Stimulated activated CD4-positive, alpha-beta T cell treated with anti-CD3 and anti-CD28 coated beads, Interleukin-15, amount 100 ng/mL, for 24 hours (primary cell): ENCODE measurements at places on chromosomes 5 and 9.

DNA sequence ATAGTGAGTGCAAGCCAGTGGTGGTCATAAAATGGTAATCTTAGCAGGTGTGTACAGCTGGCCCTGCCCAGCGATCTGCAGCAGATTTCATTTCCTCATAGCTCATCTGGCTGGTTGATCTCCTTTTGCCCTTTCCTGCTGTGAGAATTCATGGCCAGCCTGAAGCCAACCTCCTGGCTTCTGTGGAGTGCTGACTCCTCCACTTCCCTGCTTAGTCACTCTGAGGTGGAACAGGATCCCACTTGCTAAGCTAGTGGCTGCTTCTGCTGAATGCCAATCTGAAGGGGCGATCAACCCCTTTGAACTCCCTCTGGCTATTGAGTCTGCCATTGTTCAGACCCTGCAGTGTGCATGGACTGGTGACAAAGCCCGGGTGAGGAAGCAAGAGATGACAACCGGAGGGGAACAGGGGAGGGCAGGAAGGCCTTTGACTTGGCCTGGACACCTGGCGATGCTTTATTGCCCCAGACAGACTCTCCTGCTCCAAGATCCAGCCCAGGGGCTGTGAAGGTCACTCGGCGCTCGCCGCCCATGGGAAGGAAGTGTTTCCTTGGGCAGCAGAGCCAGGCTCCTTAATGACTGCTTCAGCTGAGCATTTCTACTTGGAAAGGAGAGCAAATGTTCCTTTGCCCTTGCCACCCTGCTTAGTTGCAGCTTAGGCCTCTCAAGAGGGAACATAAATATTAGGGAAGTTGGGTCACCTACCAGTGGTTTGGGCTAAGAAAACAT lies 341.1 kb downstream of the ZSWIM6 start:
- DNase-seq = no peak

GRCh38 chr5:115842089-115842935 lies 577 bp downstream of the AP3S1 start:
- no peak for DNase-seq

DNA sequence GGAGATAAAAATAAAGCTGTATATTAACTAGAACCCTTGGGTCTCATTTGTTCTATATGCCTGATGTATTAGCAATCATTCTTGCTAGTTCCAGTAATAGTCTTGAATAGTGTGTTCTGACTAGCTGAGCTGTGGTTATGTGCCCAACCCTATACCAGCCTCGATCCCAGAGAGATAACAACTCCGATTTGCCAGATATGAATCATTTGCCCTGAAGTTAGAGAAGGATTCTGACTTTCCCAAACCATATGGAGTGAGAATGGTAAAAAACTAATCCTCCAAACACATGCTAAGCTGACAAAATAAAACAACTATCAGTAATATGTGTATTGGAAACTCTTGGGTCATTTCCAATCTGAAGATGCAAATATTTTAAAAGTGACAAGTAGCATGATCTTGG lies 64.8 kb downstream of the ALDH1A1 start:
- no peak for DNase-seq

- DNase-seq = no peak
Observed at GRCh38 chr5:80653502-80653901, 950 bp upstream of the MSH3 start.

DNA sequence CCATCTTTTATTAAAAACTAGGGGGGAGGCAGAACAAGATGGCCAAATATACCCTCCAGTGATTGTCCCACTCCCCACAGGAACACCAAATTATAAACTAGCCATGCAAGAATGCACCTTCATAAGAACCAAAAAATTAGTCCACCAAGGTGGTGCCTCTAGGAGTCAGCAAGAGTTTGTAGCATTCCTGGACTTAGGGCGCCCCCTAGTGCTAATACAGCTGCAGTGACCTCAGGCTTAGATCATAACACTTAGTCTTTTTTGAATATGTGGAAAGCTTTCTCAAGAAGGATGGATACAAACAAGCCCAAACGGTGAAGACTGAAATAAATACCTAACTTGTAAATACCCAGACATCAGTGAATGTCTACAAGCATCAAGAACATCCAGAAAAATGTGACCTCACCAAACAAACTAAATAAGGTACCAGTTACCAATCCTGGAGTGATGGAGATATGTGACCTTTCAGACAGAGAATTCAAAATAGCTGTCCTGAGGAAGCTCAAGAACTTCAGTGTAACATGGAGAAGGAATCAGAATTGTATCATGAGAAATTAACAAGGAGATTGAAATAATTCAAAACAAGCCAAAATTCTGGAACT lies 19.3 kb downstream of the PPIP5K2 start:
- DNase-seq = peak; percentile 82

DNA sequence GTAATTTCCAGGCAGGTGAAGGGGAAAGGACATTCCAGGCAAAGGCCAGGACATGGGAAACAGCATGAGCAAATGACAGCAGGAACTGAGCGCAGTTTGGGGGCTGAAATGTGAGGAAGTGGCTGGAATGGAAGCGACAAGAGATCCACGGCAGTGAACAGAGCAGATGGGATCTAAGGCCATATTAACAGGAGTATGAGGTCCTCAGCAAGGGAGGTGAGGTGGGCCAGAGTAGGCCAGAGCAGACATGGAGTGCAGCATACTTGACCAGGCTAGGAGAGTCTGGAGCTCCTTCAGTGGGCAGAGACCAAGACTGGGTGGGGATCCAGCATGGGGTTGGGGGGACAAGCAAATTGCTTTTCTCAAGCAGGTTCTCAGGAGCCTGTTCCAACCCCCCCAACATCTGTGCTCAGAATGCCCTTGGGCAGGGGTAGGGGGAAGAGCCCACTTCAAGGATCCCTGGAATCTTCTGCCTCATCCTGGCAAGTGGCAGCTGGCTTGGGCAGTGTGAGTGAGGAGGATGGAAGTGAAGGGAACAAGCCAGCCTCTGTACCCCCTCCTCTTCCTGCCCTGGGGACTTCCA lies 34.5 kb downstream of the DAB2IP start:
- no peak for DNase-seq

GRCh38 chr9:128636024-128636390 lies 20.6 kb downstream of the DYNC2I2 start:
- DNase-seq = no peak

- no peak for DNase-seq
Observed at GRCh38 chr5:141867651-141868050, 10.6 kb downstream of the PCDH1 start.

DNA sequence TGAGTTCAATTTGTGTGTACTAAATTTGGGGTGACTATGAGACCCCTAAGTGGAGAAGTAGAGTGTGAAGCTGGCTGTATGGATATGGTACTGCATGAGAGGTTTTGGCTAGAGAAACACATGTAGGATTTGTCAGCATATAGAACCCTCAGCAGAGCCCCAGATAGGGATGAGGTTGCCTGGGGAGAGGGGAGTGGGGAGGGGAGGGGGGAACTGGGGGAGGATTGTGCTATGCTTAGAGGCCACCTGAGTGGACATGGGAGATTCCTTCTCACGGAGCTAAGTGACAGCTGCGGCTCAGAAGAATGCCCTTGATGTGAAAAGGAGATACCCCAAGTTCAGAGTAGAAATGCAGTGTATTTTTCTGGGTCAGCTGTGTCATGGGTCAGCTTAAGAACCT lies 11.2 kb downstream of the SLC22A5 start:
- DNase-seq = no peak

GRCh38 chr9:20618361-20618802 lies 3.9 kb downstream of the MLLT3 start:
- DNase-seq = no peak

DNA sequence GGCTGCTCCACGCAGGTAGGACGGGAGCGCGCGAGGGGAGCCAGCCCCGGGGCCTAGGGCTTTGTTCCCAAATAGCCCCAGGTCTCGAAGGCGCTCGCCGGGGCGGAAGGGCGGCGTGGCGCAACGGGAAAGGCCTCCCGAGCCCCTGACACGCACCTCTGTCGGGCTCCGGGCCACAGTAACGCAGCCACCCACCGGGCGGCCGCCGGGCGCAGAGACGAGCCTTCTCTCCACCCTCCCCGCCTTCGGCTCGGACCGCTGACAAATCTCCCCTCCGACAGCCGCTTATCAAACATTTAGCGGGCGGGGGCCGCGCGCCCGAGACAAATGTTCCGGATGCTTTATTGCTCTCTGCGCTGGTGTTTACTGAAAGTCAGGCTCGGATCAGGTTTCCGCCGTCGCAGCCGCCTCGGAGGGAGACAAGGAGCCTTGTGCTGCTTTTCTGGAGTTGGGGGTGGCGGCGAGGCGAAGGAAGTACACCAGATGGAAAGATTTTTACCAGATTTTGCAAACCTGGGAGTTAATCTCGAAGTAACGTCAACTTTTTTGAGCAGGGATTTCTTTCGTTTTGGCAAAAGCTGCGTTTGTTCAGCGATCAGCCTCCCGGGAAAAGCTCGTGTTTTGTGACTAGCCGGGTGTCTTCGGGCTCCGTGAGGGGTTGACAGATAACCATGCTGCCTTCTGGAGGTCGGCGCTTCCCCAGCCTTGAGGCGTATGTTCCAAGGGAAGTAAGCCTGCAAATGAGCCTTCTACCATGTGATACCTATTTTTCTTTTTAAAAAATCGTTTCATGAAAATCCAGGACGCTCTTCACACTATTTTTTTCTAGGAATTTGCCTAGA lies 950 bp downstream of the RGMB start:
- DNase-seq = peak; percentile 71

- DNase-seq = no peak
Observed at GRCh38 chr5:102815540-102816332, 60.6 kb downstream of the PAM start.

- DNase-seq = no peak
Observed at GRCh38 chr9:79776581-79776980, 204.8 kb downstream of the TLE4 start.

GRCh38 chr5:146878476-146879172 lies at the start of gene PPP2R2B:
PPP2R2B (minus strand) TSS chr5:146878757.
- DNase-seq = peak; percentile 55

DNA sequence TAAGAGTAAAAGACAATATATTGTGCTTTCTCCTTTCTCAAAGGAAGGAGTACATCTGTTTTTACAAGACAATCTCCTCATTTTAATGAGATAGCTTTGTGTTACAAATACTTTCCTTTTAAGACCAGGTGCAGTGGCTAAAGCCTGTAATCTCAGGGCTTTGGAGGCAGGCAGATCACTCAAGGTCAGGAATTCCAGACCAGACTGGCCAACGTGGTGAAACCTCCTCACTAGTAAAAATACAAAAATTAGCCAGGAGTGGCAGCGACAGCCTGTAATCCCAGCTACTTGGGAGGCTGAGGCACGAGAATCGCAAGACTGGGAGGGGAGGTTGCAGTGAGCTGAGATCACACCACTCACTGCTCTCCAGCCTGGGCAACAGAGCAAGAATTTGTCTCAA lies 11.8 kb downstream of the TMEM161B start:
- no peak for DNase-seq

GRCh38 chr9:106376689-106377088 lies 486.3 kb upstream of the ZNF462 start:
- no peak for DNase-seq

GRCh38 chr9:116899337-116900006 lies 212.4 kb downstream of the TRIM32 start:
- DNase-seq = no peak

- DNase-seq = no peak
Observed at GRCh38 chr5:68290260-68290674, 74.7 kb downstream of the PIK3R1 start.

DNA sequence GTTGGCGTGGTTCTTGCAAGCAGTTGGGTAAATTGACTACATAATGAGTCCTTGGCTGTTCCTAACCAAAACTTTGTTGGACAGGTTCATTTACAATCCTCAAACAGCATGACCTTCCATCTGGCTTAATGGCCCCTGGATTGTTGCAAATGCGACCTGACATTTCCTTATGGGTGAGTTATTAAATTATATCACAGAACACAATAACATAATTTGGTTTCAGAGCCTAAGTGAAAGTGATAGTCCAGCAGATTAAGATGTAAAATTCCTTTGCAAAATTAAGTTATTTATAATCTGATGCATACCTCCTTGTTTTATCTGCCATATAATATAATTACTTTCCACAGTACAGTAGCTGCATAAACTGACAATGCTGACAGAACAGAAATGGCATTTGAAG lies 224.4 kb downstream of the TUSC1 start:
- no peak for DNase-seq

DNA sequence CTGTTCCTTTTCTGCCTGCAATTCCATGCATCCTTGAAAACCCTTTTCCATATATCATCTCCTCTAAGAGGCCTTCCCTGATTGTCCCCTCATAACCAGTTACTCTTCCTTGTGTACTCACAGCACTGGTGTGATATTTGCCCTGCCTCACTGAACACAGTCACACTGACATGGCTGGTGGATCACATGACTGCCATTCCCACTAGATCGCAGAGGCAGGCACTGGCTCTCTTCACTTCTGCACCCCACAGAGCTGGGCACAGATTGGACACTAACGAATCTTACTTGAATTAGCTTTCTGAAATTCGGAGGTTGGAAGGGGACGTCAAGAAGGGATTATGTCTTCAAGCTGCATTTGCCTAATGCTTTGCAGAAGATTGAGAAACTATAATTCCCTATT lies 208.0 kb downstream of the PAPPA start:
- DNase-seq = no peak

DNA sequence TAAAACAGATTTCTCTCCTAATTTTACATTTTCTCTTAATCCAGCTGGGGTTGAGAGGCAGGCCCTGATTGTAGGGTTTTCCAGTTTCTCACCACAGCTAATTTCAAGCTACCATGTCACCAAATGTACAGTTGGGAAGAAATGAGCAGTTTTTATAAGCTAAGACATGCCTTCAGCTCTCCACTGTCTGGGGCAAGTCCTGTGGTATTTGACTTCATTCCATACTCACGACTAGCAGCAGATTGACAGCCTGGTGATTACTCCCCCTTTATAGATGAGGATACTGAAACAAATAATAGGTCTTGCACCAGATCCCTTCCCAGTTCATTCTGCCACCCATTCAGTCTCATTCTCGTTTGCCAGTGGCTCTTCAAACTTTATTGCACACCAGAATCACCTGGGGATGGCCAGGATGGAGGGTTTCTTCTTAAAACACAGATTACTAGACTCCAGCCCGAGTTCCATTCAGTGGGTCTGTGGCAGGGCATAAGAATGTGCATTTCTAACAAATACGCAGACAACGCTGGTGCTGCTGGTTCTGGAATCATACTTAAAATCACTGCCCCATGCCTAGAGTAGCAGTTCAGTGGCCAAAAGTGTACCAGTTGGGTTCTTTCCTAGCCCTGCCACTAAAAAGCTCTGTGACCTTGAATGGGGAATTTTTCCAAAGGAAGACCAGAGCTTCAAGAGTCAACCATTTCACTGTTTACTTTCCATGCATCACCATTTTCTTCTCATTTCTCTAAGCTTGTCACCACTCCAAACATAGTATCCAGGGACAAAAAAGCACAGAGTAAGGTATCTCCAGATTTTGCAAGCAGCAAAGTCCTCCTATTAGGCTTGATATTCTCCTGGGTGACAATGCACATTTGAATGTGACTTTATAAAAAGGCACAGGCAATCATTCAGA lies 64.3 kb downstream of the CSNK1A1 start:
- no peak for DNase-seq
